ENCODE measurements at places on chromosomes 2 and 18.

DNA sequence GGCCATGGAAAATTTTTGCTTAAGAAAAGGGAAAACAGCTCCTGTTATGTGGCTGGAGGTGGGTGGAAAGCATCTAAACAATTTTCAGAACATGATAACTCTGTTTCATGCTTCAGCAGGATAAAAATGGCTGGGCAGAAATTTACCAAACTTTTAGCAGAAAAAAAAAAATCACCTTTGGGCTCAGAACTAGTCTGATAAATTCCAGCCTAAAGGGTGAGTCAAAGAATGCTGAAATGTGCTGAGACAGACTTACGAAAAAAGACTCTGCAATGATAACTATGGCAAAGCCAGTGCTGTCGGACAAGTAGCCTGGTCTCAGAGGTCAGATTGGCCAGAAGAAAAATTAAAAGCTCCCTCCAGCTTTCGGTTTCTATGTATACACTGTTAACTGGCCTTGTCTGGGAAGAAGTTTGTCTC, 123.6 kb downstream of the LRATD1 start:
- DNase-seq: no peak

DNA sequence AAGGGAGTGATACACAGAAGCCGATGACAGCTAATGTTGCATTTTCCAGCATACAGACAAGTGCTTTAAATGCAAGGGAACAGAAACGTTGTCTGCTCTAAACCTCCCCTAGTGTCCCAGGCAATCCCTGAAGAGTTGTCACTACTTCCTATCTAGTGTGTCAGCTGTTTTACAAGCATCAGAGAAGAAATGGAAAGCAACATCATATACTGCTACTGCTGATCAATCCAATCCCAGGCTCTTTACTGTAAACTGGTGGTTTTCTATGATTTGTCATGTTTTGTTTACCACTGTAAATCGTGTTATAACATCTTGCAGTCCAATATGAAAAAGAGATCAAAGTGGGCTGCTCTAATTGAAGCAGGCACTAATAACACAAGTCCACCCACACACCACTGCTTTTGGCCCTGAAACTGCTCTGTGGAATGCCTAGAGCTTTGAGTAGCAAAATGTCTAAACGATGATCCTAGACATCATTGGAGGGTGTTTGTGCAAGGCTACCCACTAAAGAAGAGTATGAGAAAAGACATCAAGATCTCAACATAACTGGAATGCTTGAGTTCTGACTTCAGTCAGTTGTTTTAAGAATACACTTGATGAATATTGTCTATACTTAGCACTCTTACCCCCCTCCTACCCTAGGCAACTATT, 18.1 kb upstream of the ROCK1 start:
- DNase-seq: no peak

DNA sequence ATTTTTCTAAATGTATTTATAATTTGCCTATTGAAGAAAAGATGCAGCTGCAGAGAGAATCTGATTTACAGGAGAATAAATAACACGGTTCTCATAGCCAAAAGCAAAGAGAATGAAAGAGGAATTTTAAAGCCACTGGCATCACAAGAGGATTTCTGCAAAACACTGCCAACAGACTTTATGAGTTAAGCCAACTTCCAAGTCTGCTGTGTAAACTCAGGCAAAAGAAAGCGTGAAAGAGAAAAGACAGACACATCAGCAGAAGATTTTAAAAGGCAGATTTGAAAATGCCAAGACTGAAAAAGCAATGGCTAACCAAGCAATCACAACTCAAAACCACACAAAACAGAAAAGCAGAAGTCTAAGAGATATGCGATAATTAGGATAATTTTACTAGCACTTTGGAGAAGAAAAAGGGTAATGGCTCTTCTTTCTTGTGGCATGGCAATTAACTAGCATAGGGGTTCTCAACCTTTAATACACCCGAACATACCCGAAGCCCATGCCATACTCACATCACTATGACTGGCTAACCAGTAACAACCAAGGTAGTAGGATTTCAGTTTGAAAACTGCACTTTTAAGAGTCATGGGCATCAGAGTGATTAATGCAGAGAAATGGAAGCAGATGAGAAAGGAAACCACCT, 4.9 kb downstream of the DARS1 start:
- no peak for DNase-seq

DNA sequence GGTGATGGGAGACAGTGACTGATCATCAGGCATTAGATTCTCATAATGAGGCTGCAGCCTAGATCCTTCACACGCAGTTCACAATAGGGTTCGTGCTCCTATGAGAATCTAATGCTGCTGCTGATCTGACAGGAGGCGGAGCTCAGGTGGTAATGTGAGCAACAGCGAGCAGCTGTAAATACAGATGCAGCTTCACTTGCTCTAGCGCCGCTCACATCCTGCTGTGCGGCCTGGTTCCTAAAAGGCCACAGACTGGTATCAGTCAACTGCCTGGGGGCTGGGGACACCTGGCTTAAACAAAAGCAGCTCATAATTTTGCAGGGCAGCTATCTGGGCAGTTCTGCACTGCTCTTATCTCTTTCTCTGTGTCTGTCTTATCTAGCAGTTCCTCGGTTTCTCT, 20.4 kb upstream of the CD226 start:
- DNase-seq: no peak

DNA sequence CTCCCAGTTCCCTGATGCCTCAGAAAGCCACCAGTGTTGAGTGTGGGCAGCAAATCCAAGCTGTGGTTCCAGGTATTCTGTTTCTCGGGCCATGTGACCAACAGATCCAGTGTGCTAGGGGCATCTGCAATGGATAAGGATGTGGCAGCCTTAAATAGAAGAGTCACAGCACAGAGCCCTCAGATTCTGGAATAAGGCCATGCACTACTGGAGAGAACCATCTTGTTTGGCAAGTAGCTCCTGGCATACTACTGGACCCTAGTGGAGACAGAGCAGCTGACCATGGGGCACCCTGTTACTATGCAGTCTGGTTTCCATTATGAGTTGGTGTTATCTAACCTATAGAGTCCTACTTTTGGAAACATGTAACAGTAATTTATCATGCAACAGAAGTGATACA, 53.3 kb upstream of the ZBTB7C start:
- no peak for DNase-seq

DNA sequence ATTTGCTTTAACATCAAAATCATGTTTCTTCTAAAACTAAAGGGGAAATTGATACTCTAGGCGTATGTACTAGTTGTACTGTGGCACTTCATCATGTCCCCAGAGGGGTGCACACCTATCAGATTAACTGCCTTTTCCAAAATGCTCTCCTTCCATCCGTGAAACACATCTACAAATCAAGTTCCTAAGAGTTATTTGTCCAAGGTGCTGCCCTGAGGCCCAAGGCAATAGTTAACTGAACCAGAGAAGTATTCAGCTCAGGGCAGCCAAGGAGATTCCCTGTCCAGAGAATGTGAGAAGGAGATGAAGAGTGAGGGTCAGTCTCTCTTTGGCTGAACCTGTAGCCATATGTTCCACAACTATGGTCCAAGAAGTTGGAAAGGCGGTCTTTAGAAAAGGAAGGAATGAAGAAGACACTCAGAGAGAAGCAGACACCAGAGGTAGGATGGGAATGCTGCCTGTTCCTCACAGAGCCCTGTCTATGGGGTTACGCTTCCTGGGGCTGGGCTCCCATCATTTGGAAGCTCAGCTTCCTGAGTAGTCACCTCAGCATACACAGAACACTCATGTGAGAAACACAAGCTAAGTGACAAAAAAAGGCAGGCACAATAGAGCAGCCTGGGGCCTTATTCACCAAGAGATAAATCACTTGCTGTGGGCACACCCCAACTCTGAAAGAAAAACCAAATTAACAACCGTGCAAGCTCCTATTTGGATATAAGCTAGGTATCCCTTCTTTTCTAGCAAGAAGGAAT, 55.6 kb downstream of the ANKRD44 start:
- DNase-seq: no peak

DNA sequence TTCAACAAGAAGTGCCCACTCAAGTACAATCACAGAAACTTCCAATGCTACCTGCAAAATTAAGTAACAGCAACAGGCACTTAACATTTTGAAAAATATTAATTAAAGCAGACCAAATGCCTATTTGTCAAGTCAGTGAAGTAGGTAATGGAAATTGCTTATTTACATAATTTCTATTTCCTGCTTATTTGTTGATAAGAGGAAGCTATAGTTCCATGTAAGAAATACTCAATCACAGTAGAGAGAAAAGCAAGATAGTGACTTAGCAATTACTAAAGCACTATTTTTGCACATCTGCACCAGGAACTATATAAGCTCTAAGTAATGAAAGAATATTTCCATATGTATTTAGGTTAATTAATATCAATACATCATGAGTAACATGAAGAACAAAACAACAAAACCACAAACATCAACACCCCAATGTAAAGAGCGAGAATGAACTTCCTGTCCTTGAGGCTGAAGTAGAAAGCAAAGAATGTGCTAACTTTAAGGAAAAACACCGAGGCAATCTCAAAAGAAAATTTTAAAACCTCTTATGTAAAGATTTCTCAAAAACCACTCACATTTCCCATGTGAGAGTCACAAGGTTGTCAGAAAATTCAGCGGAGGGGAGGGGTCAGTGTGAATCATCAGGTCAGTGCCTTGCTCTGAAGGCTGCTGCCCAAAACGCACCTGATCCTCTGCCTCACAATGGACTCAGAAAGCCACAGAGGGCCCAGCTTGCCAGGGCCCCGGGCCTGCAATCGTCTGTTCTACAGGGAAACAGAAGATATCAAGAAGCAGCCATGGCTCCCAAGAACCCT, 12.5 kb downstream of the NPC1 start:
- no peak for DNase-seq

DNA sequence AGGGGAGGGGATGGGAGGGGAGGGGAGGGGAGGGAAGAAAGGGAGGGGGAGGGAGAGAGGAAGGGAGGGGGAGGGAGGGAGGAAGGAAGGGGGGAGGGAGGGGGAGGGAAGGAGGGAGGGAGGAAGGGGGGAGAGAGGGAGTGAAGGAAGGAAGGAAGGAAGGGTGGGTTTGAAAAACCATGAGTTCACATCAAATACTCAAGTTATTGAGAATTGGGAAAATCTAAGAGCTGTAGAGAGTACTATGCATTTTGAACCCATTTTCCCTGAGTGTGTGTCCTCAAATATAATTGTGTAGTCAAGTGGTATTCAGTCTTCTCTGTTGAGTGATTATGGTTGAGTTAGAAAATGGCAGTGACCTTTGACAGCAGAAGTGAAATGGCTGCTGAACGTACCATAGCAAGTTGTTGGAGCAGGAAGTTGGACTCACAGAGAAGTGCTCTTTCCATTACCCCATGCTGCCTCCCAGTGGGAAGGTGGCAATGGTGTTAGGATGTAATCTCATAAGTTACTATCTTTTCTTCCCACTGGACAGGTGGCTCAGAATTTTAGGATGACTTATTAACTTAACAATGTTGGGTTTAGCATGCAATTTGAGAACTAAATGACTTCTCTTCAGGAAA, 214.6 kb downstream of the SETBP1 start:
- DNase-seq: no peak

DNA sequence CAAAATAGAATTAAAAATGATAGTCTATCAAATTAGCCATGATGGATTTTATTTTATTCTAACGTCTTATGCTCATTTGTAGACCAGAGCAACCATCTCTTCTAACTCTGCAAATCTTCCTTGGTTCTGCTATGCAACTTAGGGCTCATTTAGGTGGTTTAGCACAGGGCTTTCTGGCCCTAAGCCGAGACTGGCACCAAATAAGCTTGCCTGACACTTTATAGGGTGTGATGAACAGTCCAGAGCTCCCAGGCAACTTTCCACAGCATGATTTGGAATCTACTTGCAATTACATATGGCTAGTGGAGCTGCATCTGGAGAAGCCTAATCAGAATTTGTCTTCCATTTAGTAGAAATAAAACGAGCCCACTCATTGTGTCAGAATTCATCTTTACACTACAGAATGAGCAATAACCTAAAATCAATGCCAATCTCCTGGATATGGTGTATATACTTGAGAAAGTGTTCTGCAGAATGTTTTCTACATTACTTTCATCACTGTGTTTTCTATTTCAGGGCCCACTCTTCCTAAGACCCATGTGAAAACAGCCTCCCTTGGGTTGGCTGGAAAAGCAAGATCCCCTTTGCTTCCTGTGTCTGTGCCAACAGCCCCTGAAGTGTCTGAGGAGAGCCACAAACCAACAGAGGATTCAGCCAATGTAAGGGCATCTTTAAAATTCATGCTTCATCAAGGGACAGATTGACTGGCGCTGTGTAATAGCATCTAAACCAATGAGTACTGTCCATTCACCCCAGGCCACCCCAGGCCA, 698.2 kb downstream of the MBD2 start:
- DNase-seq: no peak

- DNase-seq: no peak
These were observed 879.2 kb upstream of the ZEB2 start for GRCh38 chr2:145399131-145399530.

GRCh38 chr18:48308027-48308635, 101.1 kb downstream of the ZBTB7C start:
- DNase-seq: no peak

- no peak for DNase-seq
These were observed 83.7 kb downstream of the DSEL start for GRCh38 chr18:67432806-67433205.
